ENCODE measurements at places on chromosomes 13 and 19.

DNA sequence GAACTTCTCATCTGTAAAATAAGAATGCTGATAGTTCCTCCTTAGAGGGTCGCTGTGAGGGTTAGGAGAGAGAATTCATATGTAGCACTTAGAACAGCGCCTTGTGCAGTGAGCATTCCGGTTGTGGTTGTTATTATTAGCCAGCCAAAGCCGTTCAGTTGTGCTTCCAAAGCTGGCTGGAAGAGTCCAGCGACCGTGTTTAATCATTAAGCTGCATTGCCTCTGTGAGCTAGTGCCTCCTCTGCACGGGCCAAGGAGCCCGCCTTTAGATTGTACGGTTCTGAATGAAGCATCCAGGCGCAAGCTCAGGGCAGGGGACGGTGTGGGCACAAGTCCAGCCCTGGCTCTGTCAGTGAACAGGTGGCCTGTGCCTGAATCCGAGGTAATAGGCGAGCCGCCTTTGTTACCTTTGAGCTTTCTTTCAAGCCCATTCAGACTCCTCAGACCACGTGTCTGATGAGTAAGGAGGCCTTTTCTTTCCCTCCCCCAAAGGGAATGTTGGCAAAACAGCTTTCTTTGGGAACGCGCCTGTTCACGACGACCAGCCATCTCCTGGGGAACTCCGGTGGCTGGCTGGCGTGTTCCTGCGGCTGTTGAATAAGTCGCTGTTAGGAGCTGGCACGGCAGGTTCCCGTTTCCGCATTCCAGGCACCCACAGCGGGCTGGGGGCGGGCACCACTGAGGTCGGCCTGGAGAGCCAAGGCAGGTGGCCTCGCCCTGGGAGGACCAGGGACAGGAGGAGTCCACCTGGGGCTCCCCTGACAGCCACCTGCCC, 25.1 kb downstream of the SIPA1L3 start:
- DNase-seq: no peak

- no peak for DNase-seq
These were observed 539.5 kb downstream of the FGF9 start for GRCh38 chr13:22210134-22210930.

DNA sequence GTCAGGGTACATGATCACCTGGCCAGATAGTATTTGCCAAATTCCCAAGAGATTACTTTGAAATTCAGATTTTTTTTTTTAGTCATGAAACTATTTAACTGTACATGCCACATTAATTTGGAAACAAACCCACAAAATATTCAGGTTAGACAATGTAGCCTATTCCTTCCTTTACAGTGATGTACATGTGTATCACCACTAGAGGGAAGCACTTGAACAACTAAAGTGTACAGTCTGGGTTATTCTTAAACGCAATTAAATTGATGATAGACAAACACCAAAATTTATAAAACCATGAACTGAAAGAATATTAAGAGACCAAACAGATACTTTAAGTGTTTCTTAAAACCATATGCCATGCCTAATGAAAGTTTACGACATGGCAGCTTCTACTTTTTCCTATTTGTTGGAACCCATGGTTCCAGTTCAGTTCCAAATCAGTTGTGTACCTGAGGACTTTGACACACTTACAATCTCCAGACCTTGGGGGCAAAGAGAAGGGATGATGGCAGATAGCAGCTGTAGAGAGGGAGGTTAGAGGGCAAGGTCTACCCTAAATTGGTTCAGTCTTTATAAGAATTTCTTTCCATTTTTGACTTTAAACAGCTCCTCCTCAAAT, 52.8 kb downstream of the TNFSF13B start:
- DNase-seq: no peak

DNA sequence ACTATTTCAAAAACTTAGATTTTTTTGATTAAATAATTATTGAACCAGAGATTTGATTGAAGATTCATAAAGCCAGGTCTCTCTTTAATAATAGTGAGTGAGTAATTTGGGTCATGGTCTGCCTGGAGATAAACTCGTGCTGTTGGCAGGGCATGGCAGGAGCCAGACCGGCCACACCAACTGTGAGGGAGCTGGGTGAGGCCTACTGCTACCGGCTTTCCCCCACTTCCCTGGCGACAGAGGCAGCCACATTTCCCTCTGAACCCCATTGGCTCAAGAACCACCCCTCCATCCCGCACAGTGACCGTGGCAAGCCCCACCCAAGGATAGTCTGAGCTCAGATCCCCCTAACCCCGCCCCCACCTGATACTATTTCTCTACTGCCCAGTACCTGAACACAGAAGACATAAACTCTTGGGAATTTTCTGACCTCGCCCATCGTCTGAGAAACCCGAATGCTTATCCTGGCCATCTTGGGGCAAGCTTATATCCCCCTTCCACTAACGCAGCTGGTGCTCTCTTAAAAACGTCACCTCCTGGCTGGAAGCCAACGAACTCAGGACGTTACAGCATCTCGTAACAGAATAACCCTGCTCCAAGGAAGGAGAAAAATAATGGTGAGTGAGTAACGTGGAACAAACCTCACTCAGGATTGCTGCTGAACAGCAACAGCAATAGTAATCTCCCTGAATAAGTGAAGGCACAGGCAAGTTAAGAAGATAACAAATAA, 627.6 kb upstream of the PCDH9 start:
- no peak for DNase-seq

DNA sequence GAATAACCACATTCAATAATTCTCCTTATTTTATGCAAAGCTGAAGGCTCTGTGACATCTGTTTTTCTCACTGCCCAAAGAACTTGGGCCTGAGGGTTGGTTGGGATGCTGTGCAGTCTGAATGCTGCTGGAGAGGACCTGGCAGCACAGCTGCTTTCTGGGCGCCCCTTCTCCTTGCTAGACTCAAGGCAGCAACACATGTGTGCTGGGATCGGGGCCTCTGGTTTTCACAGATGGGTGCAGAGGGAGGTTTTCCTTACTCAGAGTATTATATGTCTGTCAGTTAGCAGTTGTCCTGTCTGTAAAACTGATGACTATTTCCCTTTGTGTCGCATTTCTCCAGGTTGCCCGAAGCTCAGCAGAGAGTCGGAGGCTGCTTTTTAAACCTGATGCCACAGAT, 53.2 kb upstream of the TEX29 start:
- no peak for DNase-seq

- no peak for DNase-seq
These were observed 651 bp downstream of the GAPDHS start for GRCh38 chr19:35533822-35534392.

GRCh38 chr13:46595136-46595884, 42.3 kb downstream of the LRCH1 start:
- no peak for DNase-seq

- no peak for DNase-seq
These were observed 11.2 kb downstream of the IL17D start for GRCh38 chr13:20714563-20715329.

DNA sequence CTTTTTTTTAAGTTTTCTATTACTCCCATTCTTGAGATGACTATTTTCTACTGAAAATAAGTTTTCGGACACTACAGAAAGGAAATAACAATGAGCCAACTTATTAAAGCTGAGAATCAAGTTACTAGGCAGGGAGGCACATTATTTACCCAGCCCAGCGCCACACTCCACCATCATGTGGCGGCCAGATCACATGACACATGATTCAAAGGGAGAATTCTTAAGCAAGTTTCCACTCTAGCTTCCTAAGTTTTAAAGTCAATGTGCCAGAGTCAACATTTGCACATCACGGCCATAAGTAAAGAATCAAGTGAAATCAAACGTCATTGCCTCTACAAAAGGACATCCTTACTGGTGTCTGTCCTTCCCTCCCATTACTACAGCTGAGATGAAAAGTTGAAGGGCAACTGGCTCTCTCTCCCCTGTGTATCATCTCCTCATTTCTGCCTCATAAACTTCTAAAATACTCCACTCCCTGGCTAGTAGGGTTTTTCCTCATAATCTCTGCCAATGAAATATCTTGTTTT, 81.7 kb downstream of the KLF12 start:
- no peak for DNase-seq

- no peak for DNase-seq
These were observed 205.3 kb downstream of the HS6ST3 start for GRCh38 chr13:96294930-96295881.

DNA sequence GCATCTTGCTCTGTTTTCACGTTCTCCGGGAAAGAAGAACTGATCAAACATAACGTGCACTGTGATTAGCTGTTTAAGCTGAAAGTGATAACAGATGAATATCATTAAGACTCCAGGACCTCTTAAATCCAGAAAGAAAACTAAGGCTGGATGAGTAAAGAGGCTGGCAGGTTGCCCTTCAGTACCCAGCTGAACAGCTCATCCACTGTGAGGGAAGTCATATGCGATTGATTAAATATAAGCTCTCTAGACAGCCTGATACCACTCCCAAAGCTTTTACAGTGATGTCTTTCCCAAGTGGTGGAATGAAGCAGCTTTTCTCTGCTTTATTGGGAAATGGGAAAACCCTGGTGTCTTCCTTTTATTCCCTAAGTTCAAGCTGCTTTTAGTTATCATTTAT, 116.9 kb downstream of the EFNB2 start:
- no peak for DNase-seq

- no peak for DNase-seq
These were observed at the start of gene MYH14 for GRCh38 chr19:50203281-50204080. MYH14 (plus strand) TSS chr19:50203622; CDS start chr19:50210366, 6,744 bp downstream.

GRCh38 chr13:47399599-47399998, 502.7 kb upstream of the HTR2A start:
- no peak for DNase-seq

GRCh38 chr13:80716610-80717081, 375.7 kb upstream of the SPRY2 start:
- DNase-seq: no peak

DNA sequence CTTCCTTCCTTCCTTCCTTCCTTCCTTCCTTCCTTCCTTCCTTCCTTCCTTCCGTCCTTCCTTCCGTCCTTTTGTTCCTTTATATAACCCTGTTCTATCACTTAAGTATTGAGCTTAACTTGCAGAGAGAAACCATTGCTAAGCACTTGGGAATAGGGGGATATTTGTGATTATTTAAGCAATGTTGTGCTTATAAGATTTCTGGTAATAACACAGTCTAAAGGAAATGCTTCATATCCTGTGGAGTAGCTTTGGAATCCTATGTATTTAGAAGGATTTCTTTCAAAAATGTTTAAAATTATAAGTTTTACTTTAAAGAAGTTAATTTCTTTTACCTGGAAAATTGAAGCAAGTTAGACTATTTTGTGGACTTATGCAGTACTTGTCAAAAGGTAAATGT, 209.8 kb downstream of the PCCA start:
- no peak for DNase-seq

DNA sequence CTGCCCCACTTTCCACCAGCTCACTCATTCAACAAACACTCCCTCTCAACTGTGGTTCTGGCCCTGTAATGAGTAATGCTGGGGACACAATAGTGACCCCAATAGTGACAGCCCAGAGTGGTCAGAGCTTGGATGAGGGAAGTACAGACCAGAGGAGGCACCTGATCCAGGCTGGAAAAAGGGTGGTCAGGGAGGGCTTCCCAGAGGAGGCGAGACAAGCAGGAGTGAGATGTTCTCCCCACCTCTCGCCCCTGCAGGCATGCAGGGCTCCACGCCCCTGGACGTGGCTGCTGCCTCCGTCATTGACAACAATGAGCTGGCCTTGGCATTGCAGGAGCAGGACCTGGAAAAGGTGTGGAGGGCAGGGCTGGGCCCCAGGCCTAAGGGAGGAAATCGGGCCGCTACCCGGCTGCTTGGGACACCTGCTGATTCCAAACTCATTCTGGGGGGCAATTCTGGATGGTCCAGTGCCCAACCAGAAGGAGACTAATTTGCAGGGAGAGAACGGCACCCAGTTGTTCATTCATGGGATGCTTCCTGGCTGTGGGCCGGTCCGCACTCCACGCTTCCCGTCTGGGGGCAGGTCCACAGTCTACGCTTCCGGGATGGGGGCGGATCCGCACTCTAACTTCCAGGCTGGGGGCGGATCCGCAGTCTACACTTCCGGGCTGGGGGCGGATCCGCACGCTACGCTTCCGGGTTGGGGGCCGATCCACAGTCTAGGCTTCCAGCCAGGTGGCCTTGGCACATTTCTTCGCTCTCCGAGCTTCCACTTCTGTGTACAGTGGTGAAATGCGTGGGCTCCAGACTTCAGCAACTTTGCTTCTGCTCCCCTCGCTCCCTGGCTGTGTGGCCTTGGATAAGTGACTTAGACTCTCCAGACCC, 63.4 kb downstream of the RYR1 start:
- no peak for DNase-seq

GRCh38 chr13:27631156-27631555, 9.5 kb downstream of the POLR1D start:
- DNase-seq: no peak

DNA sequence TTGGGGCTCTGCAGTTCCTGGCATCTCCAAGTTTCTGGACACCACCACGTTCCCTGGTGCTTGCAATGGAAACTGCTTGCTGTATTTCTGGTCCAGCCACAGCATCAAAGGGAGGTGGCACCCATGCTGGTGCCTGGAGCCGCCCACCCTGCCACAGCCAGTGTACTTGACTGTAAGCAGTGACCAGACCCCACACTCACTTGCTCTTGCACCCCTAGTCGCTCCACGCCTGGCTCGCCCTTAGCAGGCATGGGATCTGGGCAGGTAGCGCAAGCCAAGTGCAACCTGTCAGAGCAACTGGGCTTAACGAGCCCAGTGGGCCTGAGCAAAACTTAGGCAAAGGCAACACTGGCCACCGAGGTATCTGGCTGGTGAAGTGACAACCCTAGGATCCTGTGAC, 648.2 kb upstream of the PCDH9 start:
- DNase-seq: no peak

GRCh38 chr13:96481482-96481881, 391.6 kb downstream of the HS6ST3 start:
- DNase-seq: no peak

- no peak for DNase-seq
These were observed 98.4 kb downstream of the RAB20 start for GRCh38 chr13:110463156-110463555.

- DNase-seq: no peak
These were observed 117.1 kb downstream of the STARD13 start for GRCh38 chr13:33168321-33168960.

DNA sequence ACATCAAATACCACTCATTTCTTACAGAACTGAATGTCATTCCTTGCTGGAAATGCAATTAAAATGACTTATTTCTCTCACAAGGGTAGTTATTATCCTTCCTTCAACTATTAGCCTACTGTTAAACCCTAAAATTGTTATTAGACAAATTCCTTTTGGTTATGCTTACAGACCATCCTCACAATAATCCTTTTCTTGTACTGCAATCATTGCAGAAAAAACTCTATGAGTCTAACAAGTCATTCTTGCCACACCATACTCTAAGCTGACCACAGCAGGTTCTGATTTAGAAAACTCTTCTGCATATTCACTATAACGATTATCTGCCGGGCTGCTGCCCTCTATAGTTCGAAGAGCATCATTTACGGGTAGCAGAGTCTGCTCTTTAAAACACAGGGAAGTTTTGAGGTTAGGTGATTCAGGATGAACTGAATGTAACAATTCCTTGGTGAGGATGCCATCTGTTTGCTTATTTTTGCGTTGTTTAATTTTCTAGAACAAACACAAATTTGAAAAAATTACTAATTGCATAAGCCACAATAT, 38.2 kb downstream of the MTMR6 start:
- no peak for DNase-seq
